ENCODE measurements at places on chromosomes 7 and 10.

DNA sequence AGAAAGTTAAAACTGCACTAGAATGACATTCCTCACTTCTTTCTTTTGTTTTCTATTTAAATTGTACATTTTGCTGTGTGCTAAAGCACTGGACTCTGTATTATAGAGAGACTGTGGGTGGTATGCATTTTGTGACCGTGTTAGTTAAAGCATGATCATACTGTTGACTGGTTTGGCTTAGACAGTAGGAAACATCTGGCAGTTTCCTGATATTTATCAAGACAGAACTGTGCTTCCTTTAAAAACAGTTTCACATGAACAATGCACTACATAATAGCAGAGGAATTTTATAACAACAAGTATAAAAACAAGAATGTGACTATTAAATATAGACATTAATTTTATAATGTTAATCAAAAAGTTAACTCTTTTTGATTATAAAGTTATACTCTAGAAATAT, 23.1 kb downstream of the GNG11 start:
- no peak for DNase-seq

- DNase-seq, result no peak
Measured at GRCh38 chr7:23369695-23370404, 70.7 kb downstream of the MALSU1 start.

GRCh38 chr10:103558911-103559310, 65.4 kb downstream of the NEURL1 start:
- no peak for DNase-seq

GRCh38 chr10:128069351-128070051, 56.7 kb downstream of the MKI67 start:
- peak; percentile 71 for DNase-seq

- DNase-seq, result no peak
Measured at GRCh38 chr10:91150631-91151030, 69.8 kb upstream of the PCGF5 start.

DNA sequence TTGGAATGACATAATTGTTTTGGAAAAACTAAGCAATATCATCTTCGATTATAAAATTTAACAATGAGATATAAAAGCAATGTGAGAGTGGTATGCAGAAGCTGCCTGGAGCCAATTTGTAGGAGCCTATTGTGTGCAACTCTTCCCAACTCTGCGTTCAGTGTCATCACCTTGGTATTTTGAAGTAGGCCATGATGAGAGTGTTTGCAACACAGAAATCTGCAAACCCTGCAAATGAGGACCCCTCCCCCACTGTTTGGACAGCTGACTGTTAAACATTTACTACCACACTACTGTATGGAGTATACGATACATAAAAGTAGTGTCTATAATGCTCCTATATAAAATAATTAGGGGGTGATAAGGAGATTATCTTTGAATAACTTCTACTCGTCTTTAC, 531.3 kb downstream of the ATRNL1 start:
- no peak for DNase-seq

DNA sequence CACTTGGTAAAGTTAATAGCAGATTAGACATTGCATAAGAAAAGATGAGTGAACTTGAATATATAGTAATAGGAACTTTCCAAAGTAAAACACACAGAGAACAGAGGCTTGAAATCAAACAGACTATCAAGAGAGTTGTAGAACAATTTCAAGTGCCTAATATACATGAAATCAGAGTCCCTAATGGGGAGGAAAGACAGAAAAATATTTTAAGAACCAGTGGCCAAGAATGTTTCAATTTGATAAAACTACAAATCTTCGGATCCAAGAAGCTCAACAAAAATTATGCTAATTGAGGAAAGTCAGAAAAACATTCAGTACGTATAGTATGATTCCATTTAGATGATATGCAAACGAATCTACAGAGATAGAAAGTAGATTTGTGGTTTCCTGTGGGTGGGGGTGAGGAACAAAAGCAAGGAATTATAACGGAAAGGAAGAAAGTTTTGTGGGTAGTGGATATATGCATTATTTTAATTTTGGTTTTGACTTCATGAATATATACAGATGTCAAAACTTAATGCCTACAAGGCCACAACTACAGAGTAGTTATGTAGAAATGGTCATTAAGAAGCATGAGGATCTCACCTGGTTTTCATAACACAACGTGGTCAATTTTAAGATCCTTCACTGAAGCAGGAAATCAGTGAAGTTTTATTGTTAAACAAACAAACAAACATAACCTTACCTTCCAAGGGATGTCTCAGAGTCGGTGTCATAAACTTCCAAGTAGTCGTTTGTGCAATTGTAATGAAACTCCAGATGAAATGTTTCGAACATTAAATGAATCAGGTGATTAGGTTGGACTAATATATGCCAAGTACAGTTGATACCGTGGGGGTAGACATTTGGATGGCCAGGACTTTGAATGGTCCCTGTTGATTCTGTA, 62.0 kb downstream of the CUBN start:
- DNase-seq, result no peak

GRCh38 chr10:89923661-89924060, 222.3 kb downstream of the KIF20B start:
- no peak for DNase-seq

DNA sequence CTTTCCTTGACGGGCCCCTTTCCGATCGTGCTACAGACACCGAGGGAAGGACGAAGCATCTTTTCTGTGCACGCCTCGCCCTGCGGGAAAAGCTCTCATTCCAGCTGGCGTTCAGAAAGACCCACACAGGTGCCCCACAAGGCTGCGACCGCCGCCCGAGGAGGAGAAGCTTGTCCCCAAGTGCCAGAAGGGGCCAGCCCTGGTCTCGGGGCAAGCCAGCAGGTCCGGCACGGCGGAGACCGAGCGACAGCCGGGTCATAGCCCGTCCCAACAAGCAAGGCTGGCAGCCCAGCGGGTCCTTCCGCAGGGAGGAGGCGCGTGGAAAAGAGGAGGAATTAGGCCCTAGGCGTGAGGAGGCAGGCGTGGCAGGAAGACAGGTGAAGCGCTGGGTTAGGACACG, 62.7 kb downstream of the TNRC18 start:
- DNase-seq, result no peak

- no peak for DNase-seq
Measured at GRCh38 chr10:27819781-27820531, 74.3 kb upstream of the MKX start.

DNA sequence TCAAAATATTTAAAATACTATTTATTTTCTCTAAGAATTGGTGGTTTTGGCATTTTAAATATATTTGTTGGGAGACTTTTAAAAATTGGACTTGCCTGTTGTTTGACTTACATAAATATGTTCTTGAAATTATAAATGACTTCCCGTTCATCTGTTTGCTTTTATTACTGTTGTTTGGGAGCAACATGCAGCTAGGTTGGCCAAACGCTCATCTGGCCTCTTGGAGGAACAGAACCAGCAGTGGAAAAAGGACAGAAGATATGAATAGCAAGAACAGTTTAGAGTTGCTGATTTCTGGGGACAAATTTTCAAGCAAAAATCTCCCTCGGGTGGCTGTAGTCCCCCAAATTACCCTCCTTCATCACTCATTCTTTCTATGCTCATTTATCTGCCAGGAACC, 41.6 kb downstream of the PLXDC2 start:
- DNase-seq, result no peak

- no peak for DNase-seq
Measured at GRCh38 chr10:3117486-3117885, 50.1 kb downstream of the PFKP start.

DNA sequence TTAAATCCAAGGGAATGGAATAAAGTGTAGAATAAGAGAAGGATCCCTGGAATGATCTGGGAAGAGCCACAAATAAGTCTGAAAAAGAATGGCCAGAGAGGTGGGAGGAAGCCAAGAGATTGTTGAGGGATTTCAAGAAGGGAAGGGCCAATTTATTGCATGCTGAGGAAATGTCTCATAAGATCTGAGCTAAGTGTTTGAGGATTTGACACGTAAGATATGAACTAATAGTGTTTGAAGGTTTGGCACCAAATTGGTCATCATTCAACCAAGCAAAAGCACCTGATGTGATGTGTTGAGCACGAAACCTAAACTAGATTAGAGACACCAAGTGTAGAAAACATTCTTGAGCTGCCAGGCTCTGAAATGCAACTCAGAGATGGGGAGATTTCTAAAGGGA, 97.9 kb downstream of the TSPAN12 start:
- DNase-seq, result no peak

GRCh38 chr10:103849880-103850571, 5.3 kb downstream of the SH3PXD2A start:
- DNase-seq, result no peak

DNA sequence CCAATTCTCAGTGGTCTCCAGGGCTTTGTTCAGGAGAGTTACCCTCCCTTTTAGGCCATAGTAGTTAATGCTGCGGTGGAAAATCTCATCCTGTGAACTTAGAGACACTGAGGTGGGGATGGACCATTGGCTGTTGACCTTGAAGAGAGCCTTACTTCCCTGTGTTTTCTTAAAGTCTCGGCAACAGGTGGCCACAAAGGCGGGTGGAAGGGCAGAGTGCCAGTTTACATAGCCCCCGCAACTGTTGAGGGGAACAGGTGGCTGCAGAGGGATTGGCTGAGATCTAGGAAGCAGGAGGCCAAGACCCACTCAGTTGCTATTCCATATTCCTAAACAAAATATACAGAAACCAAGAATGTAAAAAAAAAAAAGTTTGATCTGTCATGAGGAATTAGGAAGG, 160.6 kb downstream of the ST7 start:
- DNase-seq, result no peak

DNA sequence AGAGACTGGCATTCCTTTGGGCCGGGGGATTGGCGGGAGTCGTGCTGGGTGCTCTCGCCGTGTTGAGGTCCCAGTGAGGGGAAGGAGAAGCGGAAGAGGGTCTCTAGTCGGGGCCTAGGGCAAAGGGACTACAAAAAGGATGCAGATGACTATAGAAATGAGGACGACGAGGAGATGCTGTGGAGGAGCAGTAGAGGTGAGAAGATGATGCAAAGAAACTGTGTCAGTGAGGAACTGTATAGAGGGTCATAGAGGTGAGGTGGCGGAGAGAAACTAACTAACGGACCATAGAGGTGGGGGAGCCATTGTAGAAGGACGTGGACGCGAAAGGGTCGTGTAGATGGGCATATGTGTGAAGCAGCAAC, 324 bp downstream of the TWNK start:
- no peak for DNase-seq

GRCh38 chr10:9535744-9536143, 1481.3 kb downstream of the GATA3 start:
- no peak for DNase-seq

DNA sequence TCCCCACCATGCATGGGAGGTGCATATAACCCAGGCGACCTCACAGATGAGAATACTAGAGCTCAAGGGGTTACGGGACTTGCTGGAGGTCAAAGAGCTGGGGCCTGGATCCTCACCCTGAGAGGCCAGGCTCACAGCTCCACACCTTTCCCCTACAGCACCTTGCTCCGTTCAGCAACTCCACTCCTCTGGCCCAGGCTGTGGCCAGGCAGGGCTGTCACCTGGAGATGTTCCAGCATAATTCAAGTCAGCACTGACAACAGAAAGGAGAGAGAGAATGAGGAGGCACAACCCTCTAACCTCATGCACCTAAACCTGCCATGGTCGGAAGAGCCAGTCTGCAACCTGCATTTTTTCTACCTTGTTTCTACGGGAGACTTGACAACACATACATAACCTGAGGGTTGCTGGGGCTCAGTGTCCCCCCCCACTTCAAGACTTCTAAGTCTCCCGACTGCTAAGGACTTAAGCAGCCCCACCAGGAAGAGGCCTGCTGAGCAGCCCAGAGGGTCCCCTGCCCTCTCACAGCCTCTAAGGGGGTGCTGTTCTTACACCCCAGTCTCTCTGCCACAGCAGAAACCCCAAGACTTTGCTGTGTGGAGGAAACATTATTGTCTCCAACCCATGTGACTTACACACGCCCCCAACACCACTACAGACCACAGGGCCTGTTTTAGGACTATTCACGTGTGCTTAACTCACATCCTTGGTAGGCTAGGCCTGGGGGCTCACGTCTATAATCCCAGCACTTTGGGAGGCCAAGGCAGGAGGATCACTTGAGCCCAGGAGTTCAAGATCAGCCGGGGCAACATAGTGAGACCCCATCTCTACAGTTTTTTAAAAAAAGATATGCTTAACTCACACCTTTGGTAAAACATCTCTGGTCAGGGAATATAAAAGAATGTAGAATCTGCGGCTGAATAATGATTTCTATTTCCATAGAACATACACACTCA, 175.6 kb downstream of the FAM107B start:
- no peak for DNase-seq

DNA sequence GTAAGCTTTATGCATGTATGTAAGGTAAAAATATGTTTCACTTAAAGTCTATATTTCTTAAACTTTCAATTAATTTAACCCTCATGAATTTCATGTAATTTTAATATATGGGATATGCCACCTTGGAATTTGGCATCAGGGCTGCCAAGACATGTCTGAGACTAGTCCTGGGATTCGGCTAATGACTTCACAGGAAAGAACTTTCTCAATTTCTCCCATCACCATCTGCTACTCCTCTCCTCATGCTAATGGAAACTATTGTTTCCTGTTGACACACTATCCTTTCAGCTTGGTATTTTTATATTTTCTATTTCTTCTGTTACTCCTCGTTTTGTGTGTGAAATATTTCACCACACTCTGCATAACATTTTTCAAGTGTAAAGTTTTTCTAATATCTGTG, 205.9 kb downstream of the ARL4A start:
- DNase-seq, result no peak

- DNase-seq, result no peak
Measured at GRCh38 chr10:112842832-112843360, 107.2 kb upstream of the TCF7L2 start.

DNA sequence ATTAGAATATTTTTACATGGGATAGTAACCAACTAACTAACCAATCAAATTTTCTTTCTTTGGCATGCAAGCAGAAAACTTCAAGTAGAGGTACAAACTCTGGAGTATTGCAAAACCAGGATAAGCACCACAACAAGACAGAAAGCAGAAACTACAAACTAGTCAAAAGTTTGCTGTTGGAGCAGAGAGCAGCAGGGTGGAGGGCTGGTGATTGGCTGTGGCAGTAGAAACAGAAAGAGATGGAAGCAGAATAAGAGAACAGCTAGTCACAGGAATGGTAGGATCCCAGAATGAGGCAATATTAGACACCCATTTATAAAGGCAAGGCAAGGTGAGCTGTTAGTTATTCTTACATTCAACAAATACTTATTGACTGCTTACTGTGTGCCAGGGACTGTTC, 6.8 kb upstream of the MACC1 start:
- no peak for DNase-seq

GRCh38 chr10:103232772-103233488, 12.8 kb upstream of the RPEL1 start:
- no peak for DNase-seq

- DNase-seq, result no peak
Measured at GRCh38 chr7:129453510-129454248, 19.4 kb downstream of the STRIP2 start.

DNA sequence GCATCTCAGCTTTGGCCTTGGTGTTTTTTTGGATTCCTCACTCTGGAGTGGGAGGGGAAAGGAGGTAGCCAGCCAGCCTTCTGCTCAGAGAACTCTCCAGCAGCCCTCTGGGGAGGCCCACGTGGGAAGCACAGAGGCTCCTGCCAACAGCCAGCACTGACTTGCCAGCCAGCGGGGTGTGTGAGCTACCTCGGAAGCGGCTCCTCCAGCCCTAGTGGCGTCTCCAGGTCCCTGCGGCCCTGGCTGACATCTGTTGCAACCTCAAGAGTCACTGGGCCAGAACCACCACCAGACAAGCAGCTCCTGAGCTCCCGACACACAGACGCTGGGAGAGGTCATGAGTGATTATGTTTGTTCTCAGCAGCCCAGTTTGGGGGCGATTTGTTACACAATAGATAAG, 180.2 kb upstream of the FZD8 start:
- no peak for DNase-seq

Measured in activated T-cell treated with anti-CD3 and anti-CD28 coated beads for 4 hours (primary cell).